ENCODE measurements at places on chromosomes 7 and 10.

DNA sequence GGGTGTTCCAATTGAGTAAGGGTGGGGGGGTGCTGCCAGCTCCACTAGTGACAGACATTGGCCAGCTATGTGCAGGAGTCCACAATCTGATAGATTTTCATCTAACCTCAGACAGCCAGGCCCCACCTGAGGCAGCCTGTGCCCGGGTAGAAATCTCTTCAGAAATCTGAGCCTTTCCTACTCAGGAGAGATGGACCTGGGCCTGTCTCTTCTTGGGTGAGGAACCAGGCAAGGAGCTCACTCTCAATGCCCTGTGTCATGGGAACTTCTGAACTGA, 86.9 kb downstream of the UBE2H start:
- DNase-seq, result no peak

- no peak for DNase-seq
These were observed 427.0 kb downstream of the PHTF2 start for GRCh38 chr7:78225534-78225933.

GRCh38 chr10:131851346-131851745, 49.5 kb upstream of the PPP2R2D start:
- DNase-seq, result no peak

- DNase-seq, result no peak
These were observed 177.6 kb downstream of the PTPN20 start for GRCh38 chr10:47088656-47089354.

- no peak for DNase-seq
These were observed 153.1 kb upstream of the MEOX2 start for GRCh38 chr7:15839416-15840100.

GRCh38 chr7:110386913-110387312, 704.0 kb upstream of the LRRN3 start:
- no peak for DNase-seq

DNA sequence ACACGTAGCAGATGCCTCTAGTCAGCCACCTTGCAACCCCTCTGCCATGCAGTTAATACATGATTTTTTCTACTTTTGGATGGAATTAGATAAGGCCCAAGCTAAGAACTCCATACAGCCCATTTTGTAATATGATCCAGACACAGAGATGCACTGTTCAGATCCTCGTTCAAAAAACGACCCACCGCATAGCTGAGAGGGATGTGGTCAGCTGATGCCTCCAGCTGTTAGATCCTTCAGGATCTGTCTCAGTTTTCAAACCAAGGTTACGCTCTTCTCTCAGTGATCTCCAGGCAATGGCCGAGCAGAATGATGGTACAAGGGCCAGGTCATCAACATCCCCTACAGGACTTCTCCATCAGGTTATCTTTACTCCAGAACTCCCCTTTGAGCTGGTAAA, 881.7 kb upstream of the C7orf33 start:
- no peak for DNase-seq

GRCh38 chr10:129102906-129103693, 363.9 kb upstream of the MGMT start:
- no peak for DNase-seq

- no peak for DNase-seq
These were observed 125.5 kb downstream of the CLEC2L start for GRCh38 chr7:139648941-139649425.

GRCh38 chr10:86179961-86180360, 186.6 kb downstream of the GRID1 start:
- no peak for DNase-seq

DNA sequence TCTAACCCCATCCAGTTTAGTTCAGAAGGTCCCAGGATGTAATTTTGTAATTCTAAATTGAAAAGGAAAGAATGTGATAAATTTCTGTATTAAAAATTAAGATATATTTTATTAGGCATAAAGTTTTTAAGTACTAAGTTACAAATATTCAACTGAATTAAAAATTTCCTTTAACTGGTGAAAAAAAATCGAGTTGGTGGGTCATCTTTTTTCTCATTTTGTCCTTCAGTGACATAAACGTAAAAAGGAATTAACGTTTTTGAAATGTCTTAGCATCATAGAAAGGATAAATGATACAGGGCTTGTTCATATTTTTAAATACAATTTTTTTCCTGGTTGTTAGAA, 88.5 kb downstream of the BTRC start:
- no peak for DNase-seq

DNA sequence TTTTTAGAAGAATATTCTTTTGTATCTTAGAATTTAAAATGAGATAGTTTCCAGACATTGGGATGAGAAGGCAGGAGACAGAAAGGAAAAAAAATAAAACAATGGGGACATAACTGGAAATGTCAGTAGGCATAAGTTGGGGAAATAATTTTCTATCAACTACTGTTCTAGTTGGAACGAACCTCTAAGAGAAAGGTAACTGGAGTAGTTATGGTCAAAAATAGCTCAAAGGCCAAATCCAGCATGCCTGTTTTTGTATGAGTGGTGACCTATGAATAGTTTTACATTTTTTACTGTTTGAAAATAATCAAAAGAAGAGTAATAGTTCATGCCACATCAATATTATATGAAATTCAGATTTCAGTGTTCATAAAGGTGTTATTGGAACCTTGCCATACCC, 252.2 kb upstream of the CSTF2T start:
- DNase-seq, result no peak

DNA sequence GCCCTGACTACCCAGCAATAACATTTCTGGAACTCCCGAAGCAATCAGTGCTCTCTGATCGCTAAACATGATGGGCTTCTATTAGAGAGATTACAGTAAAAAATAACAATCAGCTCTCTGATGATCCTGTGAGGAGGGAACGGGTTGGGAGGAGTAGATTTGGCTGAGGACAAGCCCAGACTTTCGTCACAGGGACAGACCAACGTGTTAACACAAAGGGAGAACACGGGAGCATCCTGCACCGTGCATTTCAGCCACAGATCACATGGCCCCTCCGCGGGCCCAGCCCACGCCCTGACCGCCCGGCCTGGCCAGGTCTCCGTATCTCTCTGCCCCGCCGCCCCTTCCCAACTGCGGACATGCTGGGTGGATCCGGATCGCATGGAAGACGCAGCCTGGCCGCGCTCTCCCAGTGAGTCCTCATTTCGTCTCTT, 95.0 kb upstream of the AGBL3 start:
- no peak for DNase-seq

GRCh38 chr7:51275532-51275931, 41.1 kb downstream of the COBL start:
- DNase-seq, result no peak

DNA sequence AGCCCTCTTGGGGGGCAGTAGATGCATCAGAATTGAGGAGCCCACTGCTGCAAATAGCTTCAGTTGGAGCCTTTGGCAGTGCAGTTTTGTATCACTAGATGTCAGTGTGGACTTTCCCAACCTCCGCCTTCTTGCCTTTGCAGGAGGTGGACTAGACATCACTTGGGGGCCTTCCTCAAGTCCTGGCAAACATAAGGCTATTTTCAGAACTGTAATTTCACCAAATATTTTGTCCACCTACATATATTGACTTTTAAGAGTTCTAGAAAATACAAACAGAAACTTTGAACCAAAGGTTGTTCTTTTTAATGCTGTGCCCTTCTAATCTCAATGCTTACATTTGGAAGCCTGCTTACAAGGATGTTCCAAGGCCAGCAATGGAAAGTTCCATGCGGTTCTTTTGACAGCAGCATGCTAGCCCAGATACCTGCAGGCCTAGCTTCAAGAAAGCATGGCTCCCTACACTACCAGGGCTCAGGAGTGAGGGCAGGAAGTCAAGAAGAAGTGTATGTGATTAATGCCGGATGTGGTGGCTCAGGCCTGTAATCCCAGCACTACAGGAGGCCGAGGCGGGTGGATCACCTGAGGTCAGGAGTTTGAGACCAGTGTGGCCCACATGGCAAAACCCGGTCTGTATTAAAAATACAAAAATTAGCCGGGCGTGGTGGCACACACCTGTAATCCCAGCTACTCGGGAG, 8.0 kb upstream of the ZNRF2 start:
- peak; percentile 7 for DNase-seq

DNA sequence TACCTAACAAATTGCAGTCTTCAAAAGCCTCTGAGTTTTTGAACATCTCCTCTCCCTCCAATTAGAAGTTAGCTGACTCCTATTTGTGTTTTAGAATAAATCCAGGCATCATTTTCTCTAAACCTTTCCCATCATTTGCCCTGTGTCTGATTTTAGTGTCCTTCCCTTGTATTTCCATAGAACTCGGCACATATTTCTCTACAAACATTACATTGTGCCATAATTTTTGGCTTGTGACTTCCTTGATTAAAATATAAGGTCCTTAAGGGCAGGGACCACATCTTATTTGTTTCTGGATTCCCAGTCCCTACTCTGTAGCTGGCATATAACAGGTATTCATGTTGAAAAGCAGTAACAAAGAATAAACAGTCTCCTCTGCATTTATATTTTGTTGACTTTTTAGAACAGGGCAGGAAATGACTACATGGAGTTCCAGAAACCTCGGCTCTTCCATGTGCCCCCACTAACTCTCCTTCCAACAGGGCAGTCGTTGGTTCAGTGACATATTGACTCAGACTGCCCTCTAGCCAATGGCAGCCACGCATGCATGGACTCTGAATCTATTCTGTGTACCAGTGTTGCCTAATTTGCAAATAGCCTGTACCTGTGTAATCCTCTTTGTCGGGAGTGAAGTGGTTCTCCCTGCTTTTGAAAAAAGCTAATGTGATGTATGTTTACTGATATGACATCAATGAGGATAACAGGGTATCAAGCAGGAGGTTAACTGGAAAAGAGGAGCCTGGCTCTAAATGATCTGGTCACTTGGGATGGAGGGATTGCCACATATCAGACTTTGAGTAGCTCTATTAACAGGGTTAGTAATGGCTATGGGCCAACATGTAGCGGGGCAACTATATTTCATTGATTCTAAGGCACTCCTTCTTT, 19.8 kb upstream of the CPN1 start:
- DNase-seq, result no peak

DNA sequence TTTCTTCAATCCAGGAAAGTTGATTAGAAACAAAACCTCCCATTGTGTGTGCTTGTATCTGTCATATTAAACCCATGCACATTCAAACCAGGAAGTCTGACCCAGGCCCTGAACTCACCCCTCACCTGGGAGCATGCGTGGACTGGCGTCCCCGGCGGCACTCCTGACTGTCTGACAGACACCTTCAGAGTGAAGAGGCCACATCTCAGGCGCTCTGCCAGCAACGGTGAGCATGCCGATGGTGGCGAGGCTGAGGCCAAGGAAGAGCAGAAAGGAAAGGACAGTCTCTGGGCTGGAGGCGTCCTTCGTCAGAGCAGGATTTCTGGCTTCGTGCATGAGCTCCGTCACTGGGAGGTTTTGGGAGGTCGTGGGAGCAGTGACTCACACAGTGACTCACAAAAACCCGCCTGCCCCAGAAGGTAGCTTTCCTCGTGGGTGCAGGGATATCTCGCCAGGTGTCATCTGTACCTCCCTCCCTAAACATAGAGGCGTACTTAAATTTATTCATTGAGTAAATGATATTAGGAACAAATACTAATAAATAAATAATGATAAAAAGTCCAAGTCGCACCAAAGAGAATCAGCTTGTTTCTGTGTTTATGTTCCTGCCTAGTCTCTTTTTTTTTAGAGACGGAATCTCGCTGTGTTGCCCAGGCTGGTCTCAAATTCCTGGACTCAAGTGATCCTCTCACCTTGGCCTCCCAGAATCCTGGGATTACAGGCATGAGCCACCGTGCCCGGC, 13.5 kb downstream of the IQCE start:
- no peak for DNase-seq

DNA sequence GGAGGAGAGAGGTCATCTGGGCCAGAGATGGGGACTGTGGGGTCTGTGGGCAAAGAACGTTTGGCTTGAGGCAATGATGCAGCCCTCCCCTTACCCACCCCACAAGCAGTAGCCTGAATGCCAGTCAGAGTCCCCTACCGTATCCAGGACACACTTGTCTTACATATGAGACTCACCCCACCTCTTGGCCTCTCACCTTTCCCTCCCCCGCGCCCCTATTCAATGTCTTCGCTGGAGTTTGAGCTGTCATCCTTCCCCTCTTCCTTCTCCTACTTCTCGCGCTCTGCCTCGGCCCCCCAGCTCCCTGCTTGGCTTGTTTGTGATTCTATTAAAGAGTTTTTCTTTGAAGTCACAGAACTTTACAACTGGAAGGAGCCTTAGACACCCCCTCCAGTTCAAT, 8.9 kb downstream of the PRRT4 start:
- DNase-seq, result no peak

DNA sequence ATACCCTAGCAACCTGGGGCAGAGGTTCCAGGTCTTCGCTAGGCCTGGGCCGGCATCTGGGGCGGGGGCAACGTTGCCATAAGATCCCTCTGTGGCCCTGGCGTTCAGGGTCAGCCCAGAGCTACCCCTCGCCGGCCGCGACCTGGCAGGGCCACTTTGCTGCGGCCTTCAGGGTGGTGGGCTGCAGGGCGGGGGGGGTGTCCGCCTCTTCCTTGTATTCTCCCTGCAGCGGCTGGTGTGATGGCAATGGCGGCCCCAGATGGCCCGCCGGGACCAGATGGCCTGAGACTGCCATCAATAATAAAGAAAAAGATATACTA, 539.2 kb upstream of the POT1 start:
- DNase-seq, result no peak

- DNase-seq, result peak; percentile 68
These were observed 3.4 kb downstream of the KCNH2 start for GRCh38 chr7:150974468-150975391.

DNA sequence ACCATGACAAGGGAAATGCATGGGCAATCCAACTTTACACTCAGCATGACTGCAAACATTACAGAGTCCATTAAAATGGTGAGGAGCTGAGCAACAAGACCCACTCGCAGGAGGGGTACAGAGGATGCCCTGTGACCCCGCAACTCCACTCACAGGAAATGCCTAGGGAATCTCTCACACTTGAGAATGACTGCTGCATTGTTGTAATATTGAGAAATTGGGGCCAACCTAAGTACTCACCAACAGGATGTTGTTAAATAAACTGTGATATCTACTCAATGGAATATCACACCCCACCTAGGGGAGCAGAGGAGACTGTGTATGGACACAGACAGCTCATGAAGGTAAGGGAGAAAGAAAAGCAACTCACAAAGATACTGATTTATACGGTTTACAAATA, 53.4 kb upstream of the CAMK2B start:
- no peak for DNase-seq

- DNase-seq, result no peak
These were observed 26.4 kb upstream of the ADO start for GRCh38 chr10:62778125-62778524.

DNA sequence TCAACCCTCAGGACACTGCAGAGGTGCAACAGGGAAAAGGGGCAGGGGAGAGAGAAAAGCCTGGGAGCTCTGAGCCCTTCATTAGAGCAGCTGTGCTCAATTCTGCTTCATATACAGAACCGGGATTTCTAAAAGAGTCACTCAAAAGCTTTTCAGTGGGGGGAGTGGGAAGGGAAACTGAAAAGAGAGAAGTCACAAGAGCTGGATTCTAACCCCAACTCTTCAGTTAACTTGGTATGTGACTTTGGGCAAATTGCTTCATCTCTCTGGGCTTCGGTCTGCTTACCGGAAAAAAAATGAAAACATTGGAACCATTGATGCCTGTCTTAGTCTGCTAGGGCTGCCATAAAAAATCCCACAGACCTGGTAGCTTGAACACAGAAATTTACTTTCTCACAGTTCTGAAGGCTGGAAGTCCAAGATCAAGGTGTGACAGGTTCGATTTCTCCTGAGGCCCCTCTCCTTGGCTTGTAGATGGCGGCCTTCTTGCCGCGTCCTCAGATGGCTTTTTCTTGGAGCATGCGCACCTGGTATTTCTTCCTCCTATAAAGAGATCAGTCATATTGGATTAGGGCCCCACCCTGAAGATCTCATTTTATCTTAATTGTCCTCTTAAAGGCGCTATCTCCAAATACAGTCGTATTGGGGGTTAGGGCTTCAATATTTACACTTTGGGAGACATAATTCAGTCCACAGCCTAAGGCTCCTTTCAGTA, 118.3 kb upstream of the KMT2E start:
- no peak for DNase-seq

- DNase-seq, result no peak
These were observed 85.8 kb downstream of the GSAP start for GRCh38 chr7:77330169-77330882.
